ENCODE measurements at places on chromosomes 6 and 20. TPM values are rescaled to one million over a fixed set of nuclear protein-coding genes. Genes with fewer than 3 reads are reported as not detected.

DNA sequence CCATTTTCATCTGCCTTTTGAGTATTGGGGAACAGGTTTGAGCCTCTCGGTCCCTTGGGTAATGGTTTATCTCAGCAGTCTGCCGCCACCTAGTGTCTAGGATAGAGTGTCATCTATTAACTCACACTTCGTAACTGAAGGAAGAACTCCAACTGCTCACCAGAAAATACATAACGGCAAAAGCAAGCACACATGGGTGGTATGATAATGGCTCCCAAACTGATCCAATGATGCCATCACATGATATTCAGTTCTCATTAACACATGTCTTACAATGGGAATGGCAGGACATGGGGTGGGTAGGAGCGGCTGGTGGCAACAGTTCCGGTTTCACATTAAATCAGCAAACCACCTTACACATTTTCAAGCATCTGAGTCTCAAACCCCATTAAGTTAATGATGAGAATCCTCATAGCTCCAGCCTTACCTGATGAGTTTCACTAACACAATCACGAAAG lies 110.7 kb upstream of the PHACTR1 start:
- no peak for DNase-seq

- no peak for DNase-seq
These were observed 16.1 kb upstream of the TLDC2 start for GRCh38 chr20:36859700-36860330.

DNA sequence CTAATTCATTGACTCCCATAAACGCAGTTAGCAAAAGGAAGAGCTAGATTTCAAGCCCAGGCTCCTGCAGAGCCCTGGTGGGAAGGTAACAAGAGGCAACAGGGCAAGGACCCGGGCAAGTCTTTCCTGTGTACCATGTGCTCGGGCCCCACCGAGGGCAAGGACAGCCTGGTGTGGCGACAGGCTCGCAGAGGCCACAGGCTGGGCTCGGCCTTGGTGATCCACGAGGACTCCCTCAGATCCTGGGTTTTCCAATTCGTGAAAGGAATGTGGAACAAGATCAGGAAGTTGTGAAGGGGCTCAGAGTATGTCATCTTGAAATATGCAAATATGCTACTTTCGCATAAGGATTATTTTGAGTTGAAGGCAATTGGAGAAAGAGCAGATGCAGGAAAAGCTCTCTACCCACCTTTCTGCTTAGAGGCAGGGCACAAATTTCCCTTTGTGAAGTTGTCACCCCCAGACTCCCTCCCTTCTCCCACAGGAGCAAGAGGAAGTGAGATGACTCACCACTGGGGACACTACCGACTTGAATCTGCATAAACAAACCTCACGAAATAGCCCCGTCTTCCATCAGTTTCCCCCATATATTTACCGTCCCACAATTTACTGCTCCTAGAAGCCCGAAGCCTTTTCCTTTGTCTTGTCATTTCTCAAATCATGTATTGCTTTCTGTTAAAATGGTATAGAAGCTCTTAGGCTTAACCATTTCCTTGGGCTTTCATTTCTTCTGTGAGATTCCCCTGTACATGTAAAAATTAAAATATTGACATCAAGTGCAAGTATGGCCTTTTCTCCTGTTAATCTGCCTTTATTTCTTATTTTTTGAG lies 79.0 kb downstream of the PSMG4 start:
- DNase-seq, result no peak

OR12D3 gene
- total RNA-seq, result not detected

ANKEF1 gene
- 1.5 TPM for total RNA-seq

C20orf202 gene
- not detected for total RNA-seq

Measured in esophagus muscularis mucosa (tissue), 4 donors.